Cardiac muscle cell (in vitro differentiated cells and primary cell): ENCODE measurements at places on chromosomes 16 and 17. TPM values are rescaled to one million over a fixed set of nuclear protein-coding genes. Genes with fewer than 3 reads are reported as not detected.

GRCh38 chr17:4901648-4902344, 1.1 kb downstream of the CHRNE start:
- no peaks in the 10 kb centered on the region for H3K36me3 ChIP-seq
- no peak overlapping the region for H3K4me3 ChIP-seq
- no peaks in the 10 kb centered on the region for H3K27me3 ChIP-seq
- no peak overlapping the region for H3K27ac ChIP-seq

- DNase-seq, result no peak
- H3K27ac ChIP-seq, result no peak overlapping the region
- no peaks in the 10 kb centered on the region for H3K36me3 ChIP-seq
- peak overlapping the region; percentile 1 for H3K4me3 ChIP-seq
- H3K27me3 ChIP-seq, result peaks cover 29% of the 10 kb centered on the region
- H3K4me1 ChIP-seq, result no peaks in the 10 kb centered on the region
Measured at GRCh38 chr16:68447653-68448359, 502 bp downstream of the SMPD3 start.

- no peak overlapping the region for H3K4me3 ChIP-seq
- H3K27ac ChIP-seq, result peak overlapping the region; percentile 35
- peaks cover 22% of the 10 kb centered on the region for H3K4me1 ChIP-seq
- no peaks in the 10 kb centered on the region for H3K27me3 ChIP-seq
- H3K36me3 ChIP-seq, result no peaks in the 10 kb centered on the region
Measured at GRCh38 chr17:39928858-39929645, 1.5 kb downstream of the LRRC3C start.

Gene CANT1
- 55.3 and 55.9 TPM in 2 replicates for total RNA-seq
